HFFc6 (cell line): ENCODE measurements at places on chromosomes 16 and 17.

- DNase-seq: peak; percentile 55
These were observed 46.6 kb downstream of the RGS9 start for GRCh38 chr17:65183736-65184135.

DNA sequence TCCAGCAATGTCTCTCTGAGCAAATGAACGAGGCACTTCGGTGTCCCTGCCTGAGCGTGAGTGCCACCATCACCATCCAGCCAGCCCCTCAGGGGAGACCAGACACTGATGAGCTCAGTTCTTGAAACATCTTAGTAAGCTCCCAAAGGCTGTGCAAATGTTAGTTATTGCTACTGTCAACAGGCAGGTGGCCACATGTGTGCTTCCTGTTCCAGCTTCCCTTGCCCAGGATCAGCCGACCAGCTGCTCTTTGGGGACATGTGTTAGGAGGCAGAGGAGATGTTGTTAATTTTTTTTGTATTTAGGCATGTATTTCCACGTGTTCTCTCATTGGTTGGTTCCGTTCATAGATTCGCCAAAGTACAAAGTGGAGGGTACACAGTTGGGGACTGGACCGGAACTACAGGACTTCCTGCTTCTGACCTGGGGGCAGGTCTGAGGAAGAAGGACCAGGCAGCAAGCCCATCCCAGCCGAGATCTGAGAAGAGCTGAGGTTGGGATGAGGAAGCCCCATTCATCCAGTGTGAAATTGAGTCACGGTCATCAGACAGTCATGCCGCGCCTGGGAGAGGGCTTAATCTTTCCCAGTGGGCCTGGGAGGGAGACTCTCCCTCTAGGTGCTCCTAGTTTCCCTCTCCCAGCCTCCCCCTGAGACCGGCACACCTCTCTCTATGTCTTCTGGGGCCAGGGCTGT, 3.8 kb downstream of the TTYH2 start:
- no peak for DNase-seq

DNA sequence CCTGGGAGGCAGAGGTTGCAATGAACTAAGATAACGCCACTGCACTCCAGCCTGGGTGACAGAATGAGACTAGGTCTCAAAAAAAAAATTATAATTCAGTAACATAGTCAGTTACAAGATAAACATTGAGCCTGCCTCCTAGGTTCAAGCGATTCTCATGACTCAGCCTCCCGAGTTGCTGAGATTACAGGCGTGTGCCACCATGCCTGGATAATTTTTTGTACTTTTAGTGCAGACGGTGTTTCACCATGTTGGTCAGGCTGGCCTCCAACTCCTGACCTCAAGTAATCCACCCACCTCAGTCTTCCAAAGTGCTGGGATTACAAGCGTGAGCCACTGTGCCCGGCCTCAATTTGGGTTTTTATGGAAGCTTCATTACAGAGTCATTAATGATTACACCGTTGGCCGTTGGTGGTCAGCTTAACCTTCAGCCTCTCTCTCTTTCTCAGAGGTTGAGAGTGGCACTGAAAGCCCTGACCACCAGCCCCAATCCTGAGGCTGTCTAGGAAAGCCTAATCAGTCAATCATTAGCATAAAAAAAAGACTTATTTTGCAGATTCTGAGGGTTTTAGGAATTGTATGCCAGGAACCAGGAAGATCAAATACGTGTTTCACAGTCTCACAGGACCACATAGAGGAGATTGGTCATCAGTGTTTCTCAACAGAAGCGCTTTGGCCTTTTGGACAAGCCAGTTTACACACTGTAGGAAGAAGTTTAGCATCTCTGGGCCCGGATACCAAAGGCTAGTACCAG, 1.3 kb upstream of the LRRC37A3 start:
- no peak for DNase-seq

- DNase-seq: no peak
These were observed 92.9 kb downstream of the C16orf78 start for GRCh38 chr16:49466529-49466831.

- DNase-seq: no peak
These were observed 366.5 kb downstream of the SEC14L1 start for GRCh38 chr17:77507111-77507885.

GRCh38 chr17:69523244-69523861, 108.9 kb downstream of the MAP2K6 start:
- DNase-seq: peak; percentile 43
